ENCODE measurements at places on chromosomes 6 and 20. TPM values are rescaled to one million over a fixed set of nuclear protein-coding genes. Genes with fewer than 3 reads are reported as not detected.

Gene PLG
- not detected for total RNA-seq

Gene TRAPPC3L
- 0.09 TPM for total RNA-seq

Gene ADGB
- total RNA-seq = not detected

Gene HLA-DPA1
- 2.4 TPM for total RNA-seq

Gene WFDC10B
- 0.26 TPM for total RNA-seq

Gene TTLL9
- 0.16 TPM for total RNA-seq

Gene IMPG1
- total RNA-seq = not detected

Gene SIRPB1
- total RNA-seq = 0.17 TPM

Gene SLC35F1
- under 0.01 TPM for total RNA-seq

Gene SAPCD1
- total RNA-seq = 1.3 TPM

Gene LRFN2
- not detected for total RNA-seq

Gene MAFB
- total RNA-seq = 0.32 TPM

Gene STK35
- total RNA-seq = 18.5 TPM
